Hematopoietic multipotent progenitor cell (in vitro differentiated cells): ENCODE measurements at places on chromosomes 1 and 21. TPM values are rescaled to one million over a fixed set of nuclear protein-coding genes. Genes with fewer than 3 reads are reported as not detected.
A peak's percentile ranks its signal among the peaks of the same experiment; 100 is the strongest.

PIK3C2B gene
- 32.6 TPM for total RNA-seq

GRCh38 chr1:112849425-112850033, 106.5 kb downstream of the SLC16A1 start:
- no peak for DNase-seq

DNA sequence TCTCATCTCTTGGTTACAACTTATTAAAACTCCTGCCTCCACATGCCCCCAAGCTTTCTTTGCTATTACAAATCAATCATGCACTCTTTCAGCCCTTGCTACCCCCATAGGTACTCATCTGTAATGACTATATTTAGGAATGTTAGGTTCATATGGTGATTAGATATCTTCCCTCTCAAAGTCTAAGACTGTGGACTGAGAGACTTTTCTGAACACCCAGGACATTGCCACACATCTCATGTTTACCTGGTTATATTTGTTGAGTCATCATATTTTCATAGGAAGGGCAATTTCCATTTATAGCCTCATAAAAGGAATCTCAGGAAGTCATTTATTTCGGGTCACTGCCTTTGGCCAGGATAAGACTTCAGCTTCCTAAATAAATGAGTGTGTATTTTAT, 81.5 kb upstream of the LPGAT1 start:
- DNase-seq, result no peak

- no peak for DNase-seq
Measured at GRCh38 chr1:230693221-230693620, 20.7 kb downstream of the AGT start.

DNA sequence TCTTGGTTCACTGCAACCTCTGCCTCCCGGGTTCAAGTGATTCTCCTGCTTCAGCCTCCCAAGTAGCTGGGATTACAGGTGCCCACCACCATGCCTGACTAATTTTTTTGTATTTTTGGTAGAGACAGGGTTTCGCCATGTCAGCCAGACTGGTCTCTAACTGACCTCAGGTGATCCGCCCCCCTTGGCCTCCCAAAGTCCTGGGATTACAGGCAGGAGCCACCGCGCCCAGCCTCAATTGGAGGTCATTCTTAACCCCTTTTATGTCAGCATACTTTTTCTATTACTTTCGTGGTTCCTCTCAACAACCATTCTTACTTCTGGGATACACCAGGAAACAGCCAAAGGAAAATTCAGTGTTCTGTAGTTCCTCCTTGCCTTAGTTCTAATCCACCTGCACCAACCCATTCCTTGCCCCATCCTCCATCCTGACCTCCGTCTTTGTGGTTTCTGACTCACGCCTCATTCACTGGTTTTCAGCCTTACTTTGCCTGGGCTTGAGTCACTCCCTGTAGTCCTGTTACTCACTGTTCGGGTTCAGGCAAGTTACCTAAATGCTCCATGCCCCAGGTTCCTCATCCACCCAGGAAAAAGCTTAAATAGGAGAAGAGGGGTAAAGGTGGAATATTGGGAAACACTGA, 12.9 kb upstream of the BCL10 start:
- no peak for DNase-seq

LENEP gene
- total RNA-seq, result 0.54 TPM

GRCh38 chr21:37451446-37451845, 84.9 kb downstream of the DYRK1A start:
- DNase-seq, result no peak

CLEC20A gene
- total RNA-seq, result 0.54 TPM

DNA sequence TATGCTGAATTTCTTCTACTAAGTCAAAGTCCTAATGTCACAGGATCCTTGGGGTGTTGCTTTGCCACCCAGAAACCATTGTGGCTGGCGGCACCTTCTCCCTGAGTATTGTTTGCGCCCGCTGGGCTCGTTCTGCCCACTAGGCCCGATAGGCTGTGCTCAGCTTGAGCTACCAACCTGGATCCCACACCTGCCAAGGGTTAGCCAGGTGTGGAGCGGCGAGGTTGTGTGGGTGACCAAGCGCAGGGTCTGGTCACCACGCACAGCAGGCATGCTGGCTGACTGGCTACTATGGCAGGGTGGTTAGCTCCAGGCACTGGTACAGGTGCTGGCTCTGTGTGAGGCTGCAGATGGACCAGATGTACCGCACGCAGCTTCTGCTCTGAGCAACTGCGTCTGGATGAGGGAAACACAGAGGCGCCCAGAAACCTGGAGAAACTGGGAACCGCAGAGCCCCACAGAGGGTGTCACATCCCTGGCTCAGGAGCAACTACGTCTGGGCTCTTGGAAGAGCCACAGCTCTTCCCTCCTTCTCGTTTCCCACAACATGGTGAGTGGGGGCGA, 50.3 kb upstream of the SCYL3 start:
- no peak for DNase-seq

KRTAP19-5 gene
- total RNA-seq, result not detected

GRCh38 chr1:25952841-25953401, 44.9 kb downstream of the PAFAH2 start:
- no peak for DNase-seq

- no peak for DNase-seq
Measured at GRCh38 chr1:160720356-160721085, 8.9 kb upstream of the CD48 start.

DNA sequence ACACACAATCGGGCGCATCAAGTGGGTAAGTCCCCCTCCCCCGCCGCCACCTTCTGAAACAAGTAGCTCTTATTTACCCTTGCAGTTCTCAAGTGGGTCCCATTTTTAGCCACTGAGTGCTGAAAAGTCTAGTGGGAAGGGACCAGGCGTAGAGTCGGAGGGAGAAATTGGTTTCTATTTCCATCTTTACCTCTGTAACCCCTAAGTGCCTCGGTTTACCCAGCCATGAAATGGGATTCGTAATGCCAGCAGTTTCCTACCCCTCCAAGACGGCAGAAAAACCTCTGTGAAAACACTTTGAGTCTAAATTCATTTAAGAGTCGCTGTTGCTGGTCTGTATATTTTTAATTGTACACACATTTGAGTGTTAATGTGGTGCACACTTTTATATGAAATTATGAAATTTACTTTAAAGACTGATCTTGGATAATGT, 928 bp downstream of the TLCD4 start:
- no peak for DNase-seq

GRCh38 chr1:189874715-189875435, 602.8 kb downstream of the BRINP3 start:
- no peak for DNase-seq

GRCh38 chr1:95308276-95309030, 74.4 kb downstream of the RWDD3 start:
- no peak for DNase-seq

CFAP141 gene
- total RNA-seq, result not detected

LCE1B gene
- not detected for total RNA-seq

GRCh38 chr1:161351482-161351881, 16.2 kb downstream of the CFAP126 start:
- no peak for DNase-seq

DNA sequence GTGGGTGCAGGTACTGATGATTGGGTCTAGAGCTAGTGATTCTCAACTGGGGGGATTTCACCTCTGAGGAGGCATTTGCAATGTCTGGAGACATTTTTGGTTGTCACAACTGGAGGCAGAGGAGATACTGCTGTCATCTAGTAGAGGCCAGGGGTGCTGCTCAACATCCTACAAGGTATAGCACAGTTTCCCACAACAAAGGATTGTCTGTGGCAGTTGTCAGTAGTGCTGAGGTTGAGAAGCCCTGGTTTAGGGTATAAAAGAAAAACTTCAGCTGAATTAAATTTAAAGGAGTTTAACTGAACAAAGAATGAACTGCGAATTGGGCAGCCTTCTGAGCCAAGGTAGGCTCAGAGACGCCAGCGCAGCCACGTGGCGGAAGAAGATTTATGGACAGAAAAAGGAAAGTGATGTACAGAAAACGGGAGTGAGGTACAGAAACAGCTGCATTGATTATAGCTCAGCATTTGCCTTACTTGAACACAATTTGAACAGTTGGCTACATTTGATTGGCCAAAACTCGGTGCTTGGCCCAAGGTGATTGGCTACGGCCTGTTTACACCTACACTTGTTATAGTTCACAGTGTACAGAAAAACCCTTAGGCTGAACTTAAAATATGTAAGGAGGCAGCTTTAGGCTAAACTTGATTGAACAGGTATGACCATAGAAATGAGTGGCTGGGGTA, 40.4 kb downstream of the MPZL1 start:
- no peak for DNase-seq

SLC44A3 gene
- total RNA-seq, result not detected

- DNase-seq, result no peak
Measured at GRCh38 chr1:40748841-40749718, 34.5 kb upstream of the KCNQ4 start.

GRCh38 chr21:45525153-45525909, 16.9 kb downstream of the SLC19A1 start:
- no peak for DNase-seq

GRCh38 chr1:205286335-205286950, 35.1 kb downstream of the NUAK2 start:
- peak; percentile 83 for DNase-seq

- DNase-seq, result no peak
Measured at GRCh38 chr1:167152192-167152876, 58.5 kb downstream of the STYXL2 start.

ABCA4 gene
- total RNA-seq, result not detected

DNA sequence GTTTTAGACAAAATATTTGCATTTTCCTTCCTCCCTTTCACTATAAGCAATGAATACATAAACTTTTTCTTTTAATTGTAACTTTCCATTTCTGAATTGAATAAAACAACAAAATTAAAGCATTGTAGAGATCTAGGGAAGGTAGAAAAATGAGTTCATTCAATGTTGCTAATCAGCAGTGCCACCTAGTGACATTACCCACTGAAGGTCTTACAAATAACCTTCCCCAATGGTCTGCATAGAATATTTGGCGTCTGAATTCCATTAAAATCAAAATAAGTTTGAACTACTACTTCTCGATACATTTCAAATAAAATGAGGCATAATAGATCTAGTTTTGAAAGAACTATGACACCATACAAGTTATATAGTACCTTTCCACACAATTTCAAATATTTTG, 19.6 kb downstream of the FH start:
- DNase-seq, result no peak

DNA sequence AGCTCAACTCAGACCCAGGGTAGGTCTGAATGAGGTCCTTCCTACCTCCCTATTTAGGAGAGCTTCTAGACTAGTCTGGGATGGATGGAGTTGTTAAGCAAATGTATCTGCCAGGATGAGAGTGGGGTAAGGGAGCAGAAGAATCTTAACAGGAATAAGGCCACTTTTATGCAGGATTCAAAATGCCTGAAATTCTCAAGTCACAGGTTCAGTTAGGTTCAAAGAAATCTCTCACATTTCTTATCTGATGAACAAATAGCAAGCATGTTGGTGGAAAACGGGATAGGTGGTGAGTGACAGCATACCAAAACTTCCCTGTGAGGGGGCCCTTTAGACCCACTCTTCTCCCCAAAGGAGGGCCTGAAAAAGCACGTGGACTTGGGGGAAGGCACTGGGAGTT, 3.0 kb downstream of the SLAMF9 start:
- DNase-seq, result no peak

DNA sequence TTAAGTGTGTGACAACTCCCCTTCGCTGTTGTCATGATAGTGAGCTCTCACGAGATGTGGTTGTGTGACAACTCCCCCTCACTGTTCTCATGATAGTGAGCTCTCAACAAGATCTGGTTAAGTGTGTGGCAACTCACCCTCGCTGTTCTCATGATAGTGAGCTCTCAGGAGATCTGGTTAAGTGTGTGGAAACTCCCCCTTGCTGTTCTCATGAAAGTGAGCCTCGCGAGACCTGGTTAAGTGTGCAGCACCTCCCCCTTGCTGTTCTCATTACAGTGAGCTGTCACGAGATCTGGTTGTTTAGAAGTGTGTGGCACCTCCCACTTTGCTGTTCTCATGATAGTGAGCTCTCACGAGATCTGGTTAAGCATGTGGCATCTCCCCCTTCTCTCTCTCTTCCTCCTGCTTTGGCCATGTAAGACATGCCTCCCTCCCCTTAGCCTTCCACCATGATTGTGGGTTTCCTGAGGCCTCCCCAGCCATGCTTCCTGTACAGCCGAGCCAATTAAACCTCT, 25.1 kb upstream of the LSS start:
- no peak for DNase-seq

DNA sequence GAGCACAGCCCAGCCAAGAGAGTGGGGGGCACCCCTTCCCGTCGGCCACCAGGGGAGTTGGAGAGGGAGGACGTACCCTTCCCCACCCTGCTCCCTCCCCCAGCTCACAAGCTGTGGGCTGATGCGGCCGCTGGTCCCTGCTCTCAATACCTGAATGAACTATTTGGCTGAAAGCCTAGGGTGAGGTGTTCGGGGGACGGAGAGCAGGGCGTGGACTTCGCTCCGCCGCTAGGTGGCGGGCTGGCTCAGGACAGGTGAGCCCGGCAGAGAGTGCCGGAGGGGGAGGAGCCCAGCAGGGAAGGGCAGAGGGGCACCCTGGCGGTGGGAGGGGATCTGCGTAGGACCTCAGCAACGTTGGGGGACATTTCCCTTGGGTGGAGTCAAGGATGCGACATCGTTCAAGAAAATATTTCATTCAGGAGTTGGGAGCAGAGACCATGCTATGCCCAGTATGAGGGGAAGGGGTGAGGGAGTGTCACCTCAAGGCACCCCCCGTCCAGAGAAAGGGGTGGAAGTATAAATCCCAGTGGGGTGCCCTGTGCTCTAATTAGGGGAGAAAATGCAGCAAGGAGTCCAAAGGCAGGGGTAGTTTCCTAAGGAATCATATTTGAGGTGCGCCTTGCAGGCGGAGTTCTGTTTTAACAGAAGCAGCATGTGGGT, 12.0 kb upstream of the RHBG start:
- peak; percentile 63 for DNase-seq

OPTC gene
- total RNA-seq, result not detected

- DNase-seq, result no peak
Measured at GRCh38 chr1:18555036-18555435, 74.3 kb downstream of the KLHDC7A start.

ACTL8 gene
- under 0.01 TPM for total RNA-seq

FCN3 gene
- total RNA-seq, result under 0.01 TPM

- DNase-seq, result no peak
Measured at GRCh38 chr1:89767618-89768017, 53.2 kb upstream of the LRRC8D start.

GRCh38 chr1:172322219-172323061, 98.0 kb upstream of the C1orf105 start:
- no peak for DNase-seq

- no peak for DNase-seq
Measured at GRCh38 chr1:9317591-9318417, 25.1 kb downstream of the SPSB1 start.

DNA sequence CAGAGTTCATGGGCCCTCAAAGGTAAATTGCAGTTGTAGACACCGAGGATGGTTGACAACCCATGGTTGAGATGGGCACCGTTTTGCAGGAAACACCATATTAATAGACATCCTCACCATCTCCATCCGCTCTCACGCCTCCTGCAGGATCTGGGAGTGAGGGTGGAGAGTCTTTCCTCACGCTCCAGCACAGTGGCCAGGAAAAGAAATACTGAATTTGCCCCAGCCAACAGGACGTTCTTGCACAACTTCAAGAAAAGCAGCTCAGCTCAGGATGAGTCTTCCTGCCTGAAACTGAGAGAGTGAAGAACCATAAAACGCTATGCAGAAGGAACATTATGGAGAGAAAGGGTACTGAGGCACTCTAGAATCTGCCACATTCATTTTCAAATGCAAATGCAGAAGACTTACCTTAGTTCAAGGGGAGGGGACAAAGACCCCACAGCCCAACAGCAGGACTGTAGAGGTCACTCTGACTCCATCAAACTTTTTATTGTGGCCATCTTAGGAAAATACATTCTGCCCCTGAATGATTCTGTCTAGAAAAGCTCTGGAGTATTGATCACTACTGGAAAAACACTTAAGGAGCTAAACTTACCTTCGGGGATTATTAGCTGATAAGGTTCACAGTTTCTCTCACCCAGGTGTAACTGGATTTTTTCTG, 9.3 kb downstream of the SLAMF8 start:
- DNase-seq, result peak; percentile 27
